ENCODE measurements at places on chromosomes 1 and 21.

GRCh38 chr1:62621907-62622306 lies 24.6 kb downstream of the ANGPTL3 start:
- peak; percentile 62 for DNase-seq

- no peak for DNase-seq
Observed at GRCh38 chr1:218496561-218496960, 151.4 kb downstream of the TGFB2 start.

- no peak for DNase-seq
Observed at GRCh38 chr1:227215863-227216510, 102.3 kb downstream of the CDC42BPA start.

- DNase-seq: no peak
Observed at GRCh38 chr1:233244183-233244582, 51.3 kb downstream of the PCNX2 start.

DNA sequence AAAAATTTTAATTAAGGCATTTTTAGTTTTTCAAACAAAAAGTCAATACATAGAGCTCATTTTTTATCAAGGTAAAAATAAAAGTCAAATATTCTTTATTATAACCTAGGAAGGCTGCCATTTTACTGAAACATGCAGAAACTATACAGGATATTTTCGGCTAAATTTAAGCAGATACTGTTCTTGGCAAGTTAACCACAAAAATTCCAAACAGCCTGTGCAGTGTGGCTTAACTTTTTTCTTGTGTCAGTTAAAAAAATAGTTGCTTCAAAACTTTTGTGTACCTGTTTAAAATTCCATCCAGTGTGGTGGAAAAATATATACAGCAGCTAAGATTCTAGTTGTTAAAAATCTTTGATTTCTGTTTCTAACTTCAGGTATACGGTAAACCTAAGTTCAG lies 135.0 kb downstream of the ATP5PO start:
- no peak for DNase-seq

DNA sequence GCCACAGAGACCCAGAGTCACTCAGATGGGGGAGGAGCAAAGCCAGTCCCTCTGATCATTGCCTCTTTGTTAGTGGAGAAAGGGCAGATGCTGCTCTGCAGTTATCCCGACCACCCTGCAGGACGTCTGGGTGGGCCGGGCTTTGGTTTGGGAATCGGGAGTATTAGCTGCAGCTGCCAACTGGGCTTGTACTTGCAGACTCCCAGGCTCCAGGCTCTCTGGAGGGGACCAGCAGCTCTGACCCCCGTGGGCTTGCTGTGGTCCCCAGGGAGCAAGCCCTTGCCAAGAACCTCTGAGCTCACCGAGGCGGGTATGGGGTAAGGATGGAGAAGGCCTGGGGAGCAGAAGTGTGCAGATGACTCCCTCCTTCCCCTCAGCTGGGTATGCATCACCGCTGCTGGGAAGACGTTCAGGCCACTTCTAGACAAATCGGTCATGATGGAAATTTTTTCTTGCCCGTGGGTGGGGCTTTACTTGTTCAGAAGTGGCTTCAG lies 21.6 kb downstream of the MAPKAPK2 start:
- DNase-seq: no peak

DNA sequence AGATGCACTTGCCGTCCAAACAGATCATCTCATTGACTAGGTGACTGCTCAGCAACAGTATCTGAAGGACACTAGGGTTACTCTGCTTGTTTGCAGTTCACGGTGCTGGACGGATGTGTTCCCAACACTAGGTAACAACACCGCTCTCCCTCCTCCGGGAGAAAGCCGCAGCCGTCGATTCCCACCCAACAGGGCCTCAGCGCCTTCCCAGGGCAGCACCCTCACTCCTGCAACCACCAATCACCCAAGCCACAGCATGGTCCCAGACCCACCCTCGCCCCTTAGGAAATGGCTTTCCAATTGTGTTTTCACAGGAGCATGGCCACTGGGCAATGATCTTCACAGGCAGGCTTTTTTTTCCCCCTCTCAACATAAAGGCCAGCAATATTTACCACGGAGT lies 779 bp downstream of the TLR5 start:
- DNase-seq: no peak

- DNase-seq: peak; percentile 93
Observed at GRCh38 chr1:2391041-2391930, at the start of the genes MORN1 and RER1. Gene MORN1 (minus strand): TSS chr1:2391554. CDS start chr1:2391533, 21 bp downstream. Gene RER1 (plus strand): TSS chr1:2391841. CDS start chr1:2395791, 3,950 bp downstream.

- no peak for DNase-seq
Observed at GRCh38 chr1:211332036-211332616, 5.5 kb downstream of the TRAF5 start.

- DNase-seq: no peak
Observed at GRCh38 chr1:24490101-24490781, 12.4 kb upstream of the RCAN3 start.

DNA sequence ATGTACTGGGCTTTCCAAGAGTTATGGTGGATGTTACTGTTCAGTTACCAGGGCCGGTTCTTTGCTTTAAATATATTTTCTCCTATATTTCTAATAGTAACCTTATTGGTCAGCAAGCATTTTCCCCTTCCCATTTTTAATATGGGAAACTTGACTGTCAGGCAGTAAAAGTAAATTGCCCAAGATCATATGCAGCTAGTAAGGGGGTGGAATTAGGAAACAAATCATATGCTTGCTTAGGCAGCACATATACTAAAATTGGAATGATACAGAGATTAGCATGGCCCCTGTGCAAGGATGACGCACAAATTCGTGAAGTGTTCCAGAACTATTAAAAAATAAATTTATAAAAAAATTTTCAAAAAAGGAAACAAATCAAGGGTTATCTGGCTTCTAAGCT lies 73.9 kb downstream of the PATJ start:
- DNase-seq: no peak

DNA sequence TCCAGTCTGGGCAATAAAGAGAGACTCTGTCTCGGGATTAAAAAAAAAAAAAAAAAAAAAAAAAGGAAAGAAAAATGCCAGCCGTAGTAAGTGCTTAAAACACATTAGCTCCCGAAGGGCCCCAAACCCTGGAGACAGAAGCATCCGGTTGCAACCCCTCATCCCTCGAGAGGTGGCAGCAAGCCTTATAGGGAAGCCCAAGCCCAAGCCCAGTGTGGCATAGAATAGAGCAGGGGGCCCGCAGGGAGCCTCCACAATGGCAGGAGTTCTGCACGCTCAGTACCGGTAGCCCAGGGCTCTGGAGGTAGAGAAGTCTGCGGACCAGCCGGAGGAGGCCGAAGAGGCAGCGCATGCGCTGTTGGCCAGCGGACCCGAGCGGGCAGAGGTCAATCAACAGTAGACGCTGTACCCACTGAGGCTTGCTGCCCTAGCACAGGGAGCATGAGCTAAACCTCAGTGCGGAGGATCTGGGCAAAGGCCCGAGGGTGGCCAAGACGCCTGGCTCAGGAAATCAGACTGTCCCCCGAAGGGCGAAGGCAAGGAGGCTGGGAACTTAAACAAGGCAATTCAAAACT lies 34.1 kb upstream of the C1orf198 start:
- no peak for DNase-seq

DNA sequence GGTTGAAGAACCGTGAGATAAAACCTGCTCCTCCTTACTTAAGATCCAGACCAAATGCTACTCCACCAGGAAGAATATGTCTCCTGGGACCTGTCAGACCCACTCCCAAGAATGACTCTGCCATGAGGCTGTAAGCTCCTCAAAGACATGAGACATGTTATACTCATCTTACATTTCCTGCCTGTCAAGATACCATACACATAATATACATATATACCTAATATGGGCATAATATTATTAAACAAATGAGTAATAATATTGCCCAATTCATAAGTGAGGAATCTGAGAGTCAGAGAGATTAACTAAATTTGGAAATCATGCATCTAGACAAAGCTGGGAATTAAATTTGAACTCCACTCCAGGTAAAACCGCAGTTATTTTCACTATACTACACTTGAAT lies 634.9 kb downstream of the LMO4 start:
- DNase-seq: no peak

GRCh38 chr1:213287987-213288386 lies 236.9 kb downstream of the RPS6KC1 start:
- no peak for DNase-seq

GRCh38 chr1:200346700-200347099 lies 63.1 kb downstream of the ZNF281 start:
- DNase-seq: no peak

- no peak for DNase-seq
Observed at GRCh38 chr1:70487459-70487815, 76.4 kb downstream of the CTH start.

DNA sequence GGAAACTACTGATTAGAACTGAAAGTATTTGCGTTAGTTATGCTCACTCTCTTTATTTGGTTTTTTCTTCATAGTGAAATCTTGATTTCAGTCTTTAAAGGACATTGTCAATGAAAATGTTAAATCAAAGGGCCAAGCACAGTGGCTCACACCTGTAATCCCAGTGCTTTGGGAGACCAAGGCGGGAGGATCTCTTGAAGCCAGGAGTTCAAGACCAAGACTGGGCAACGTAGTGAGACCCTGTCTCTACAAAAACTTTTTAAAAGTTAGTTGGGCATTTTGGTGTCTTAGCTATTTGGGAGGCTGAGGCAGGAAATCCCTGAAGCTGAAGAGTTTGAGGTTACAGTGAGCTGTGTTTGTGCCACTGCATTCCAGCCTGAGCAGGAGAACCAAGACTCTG lies 13.6 kb downstream of the RLF start:
- no peak for DNase-seq

DNA sequence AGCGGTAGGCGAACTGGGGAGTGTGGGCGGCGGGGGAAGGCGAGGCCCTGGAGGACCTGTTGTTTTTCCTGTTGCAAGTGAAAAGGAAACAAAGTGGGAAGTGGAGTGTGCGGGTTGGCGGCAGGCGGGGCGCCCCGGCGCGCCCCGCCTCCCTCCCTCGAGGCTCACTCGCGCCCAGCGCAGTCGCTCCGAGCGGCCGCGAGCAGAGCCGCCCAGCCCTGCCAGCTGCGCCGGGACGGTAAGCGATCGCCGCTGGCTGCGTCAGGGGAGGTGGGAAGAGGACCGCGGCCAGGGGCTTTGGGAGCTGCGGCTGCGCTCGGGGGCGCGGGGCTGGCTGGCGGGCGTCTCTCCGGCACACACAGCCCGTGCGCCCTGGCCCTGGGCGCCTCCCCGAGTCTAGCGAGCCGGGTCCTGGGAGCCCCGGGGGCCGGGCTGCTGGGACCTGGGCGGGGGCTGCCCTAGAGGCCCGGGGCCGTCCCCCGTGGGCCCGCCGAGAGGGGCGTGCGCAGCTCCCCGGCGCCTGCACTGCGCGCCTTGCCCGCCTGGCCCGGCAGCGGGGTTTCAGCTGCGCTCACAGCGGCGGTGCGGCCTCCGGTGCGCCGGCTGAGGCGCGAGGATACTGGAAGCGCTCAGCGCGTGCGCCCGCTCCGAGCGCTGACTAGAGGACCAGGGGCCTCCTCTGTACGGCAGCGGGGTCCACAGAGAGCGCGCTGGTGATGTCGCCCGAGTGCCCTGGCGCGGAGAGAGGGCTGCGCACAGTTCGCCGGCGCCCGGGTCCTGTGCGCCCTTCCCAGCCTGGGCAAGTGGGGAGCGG lies at the start of gene PIK3CD:
TSS of gene PIK3CD (plus strand) at position 167 of the 814 bp plus-strand sequence. CDS start 58,725 bp downstream, outside the sequence.
- DNase-seq: no peak

- DNase-seq: no peak
Observed at GRCh38 chr1:235366286-235366685, 941 bp upstream of the TBCE start.

- DNase-seq: no peak
Observed at GRCh38 chr1:39270368-39270767, 65.9 kb downstream of the MACF1 start.

DNA sequence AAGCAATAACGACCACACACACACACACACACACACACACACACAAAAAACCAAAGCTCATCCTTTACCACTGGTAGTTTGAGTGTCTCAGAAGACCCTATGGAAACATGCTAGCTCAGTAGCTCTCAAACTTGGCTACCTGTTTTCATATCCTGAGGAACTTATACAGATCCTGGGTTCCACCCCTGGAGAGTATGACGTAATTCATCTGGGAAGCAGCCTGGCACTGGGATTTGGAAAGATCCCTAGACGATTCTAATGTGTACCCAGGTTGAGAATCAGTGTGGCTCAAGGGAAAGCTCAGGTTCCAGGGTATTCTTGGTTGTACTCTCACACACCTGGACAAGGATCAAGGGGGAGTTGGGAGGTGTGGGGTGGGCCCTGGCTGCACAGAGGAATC lies 85.9 kb downstream of the SELENOF start:
- DNase-seq: no peak

All from NCI-H774 (cell line).